HT-29 (cell line): ENCODE measurements at places on chromosomes 7 and 10.
A peak's percentile ranks its signal among the peaks of the same experiment; 100 is the strongest.

GRCh38 chr7:132103718-132104117, 472.6 kb downstream of the PLXNA4 start:
- DNase-seq = peak; percentile 5

DNA sequence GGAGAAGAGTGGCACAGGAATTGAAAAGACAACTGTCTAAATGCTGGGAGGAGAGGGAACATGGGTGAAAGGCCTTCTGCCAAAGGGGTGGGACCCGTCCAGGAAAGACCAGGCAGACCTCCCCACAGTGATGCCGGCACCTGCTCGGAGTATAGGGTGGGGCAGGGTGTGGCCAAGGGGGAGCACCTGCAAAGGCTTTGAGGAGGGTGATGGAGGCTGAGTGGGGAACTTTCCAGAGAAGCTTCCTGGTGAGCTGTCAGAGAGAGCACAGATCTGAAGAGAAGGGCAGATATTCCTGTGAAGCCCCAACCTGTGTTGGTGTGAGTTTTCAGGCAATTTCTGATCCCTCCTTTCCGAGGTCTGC, 263.4 kb upstream of the GRB10 start:
- DNase-seq = no peak

- DNase-seq = peak; percentile 15
These were observed 23.6 kb upstream of the ZRANB1 start for GRCh38 chr10:124918191-124918830.

- DNase-seq = no peak
These were observed 233.1 kb upstream of the PHYHIPL start for GRCh38 chr10:58943256-58943890.

GRCh38 chr7:26321435-26321834, 29.8 kb downstream of the SNX10 start:
- no peak for DNase-seq

GRCh38 chr7:139482662-139483466, 609 bp downstream of the KLRG2 start:
- no peak for DNase-seq

GRCh38 chr7:79741684-79742083, 288.2 kb upstream of the MAGI2 start:
- peak; percentile 51 for DNase-seq
